ENCODE measurements at places on chromosomes 1 and 21. TPM values are rescaled to one million over a fixed set of nuclear protein-coding genes. Genes with fewer than 3 reads are reported as not detected.

The PDIK1L gene
- total RNA-seq, result 9.5 TPM

The EFNA3 gene
- 0.22 TPM for total RNA-seq

The PLCH2 gene
- total RNA-seq, result 48.1 TPM

The UBASH3A gene
- total RNA-seq, result 59.7 TPM

The CFAP141 gene
- not detected for total RNA-seq

The MAP3K21 gene
- 0.95 TPM for total RNA-seq

The OR2T35 gene
- total RNA-seq, result not detected

The MROH9 gene
- not detected for total RNA-seq

The SYCP1 gene
- not detected for total RNA-seq

The C1orf87 gene
- not detected for total RNA-seq

The AVPR1B gene
- not detected for total RNA-seq

The PGLYRP4 gene
- total RNA-seq, result not detected

The RAP1GAP gene
- total RNA-seq, result 0.44 TPM

The KAZN gene
- 0.55 TPM for total RNA-seq

Measured in CD4-positive, alpha-beta T cell (primary cell).